ENCODE measurements at places on chromosomes 1 and 21. TPM values are rescaled to one million over a fixed set of nuclear protein-coding genes. Genes with fewer than 3 reads are reported as not detected.

GRCh38 chr1:234915924-234916675 is 212.5 kb downstream of the TOMM20 start:
- no peak for DNase-seq

DNA sequence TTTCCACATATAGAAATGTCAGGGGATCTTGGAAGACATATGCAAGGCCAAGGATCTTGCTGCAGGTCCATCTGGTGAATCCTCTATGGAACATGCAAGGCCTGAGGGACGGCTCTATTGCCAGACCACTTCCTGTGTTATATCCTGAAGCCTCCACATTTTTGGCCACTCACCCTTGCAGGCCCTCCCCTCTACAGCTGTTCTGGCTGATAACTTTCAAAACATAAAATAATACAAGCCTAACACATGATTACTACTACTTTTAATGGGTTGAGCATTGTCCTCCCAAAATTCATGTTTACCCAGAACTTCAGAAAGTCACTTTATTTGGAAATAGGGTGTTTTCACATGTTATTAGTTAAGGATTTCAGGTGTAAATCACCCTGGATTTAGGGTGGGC is 18.5 kb upstream of the LYPLAL1 start:
- DNase-seq, result no peak

DNA sequence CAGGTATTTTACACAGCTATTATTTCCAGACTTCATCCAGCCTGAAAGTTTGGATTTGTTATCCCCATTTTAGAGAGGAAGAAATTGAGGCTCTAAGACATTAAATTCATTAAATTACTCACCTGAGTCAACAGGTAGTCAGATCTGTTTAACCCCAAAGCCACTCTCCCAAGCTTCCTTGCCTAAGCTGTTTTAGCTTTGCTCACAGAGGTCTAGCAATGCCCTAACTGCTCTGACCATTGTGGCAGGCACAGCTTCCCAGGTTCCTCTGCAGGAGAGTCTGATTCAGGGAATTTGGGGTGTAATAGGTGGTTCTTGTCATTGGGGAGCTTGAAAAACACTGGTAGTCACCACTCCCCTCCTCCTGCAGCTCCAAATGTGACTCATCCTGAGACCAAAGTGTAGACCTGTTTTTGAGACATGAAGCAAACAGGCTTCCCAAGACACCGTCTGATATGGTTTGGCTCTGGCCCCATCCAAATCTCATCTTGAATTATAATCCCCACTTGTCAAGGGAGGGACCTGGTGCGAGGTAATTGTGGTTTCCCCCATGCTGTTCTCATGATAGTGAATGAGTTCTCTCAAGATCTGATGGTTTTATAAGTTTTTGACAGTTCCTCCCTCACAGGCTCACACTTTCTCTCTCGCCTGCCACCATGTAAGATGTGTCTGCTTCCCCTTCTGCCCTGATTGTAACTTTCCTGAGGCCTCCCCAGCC is 142.8 kb upstream of the DNAH14 start:
- DNase-seq, result no peak

Gene TFF2
- polyA plus RNA-seq, result not detected

Gene AQP10
- polyA plus RNA-seq, result not detected

Gene OLFML3
- polyA plus RNA-seq, result 130 TPM
